ENCODE measurements at places on chromosomes 7 and 10. TPM values are rescaled to one million over a fixed set of nuclear protein-coding genes. Genes with fewer than 3 reads are reported as not detected.

- H3K4me1 ChIP-seq, result peaks cover 14% of the 10 kb centered on the region
- H3K27ac ChIP-seq, result no peak overlapping the region
- H3K36me3 ChIP-seq, result no peaks in the 10 kb centered on the region
- H3K27me3 ChIP-seq, result no peaks in the 10 kb centered on the region
Measured at GRCh38 chr7:1136841-1137516, 23.0 kb downstream of the ZFAND2A start.

GRCh38 chr10:78934994-78935602 is 133.7 kb upstream of the ZMIZ1 start:
- no peaks in the 10 kb centered on the region for H3K4me1 ChIP-seq
- no peak for DNase-seq
- no peak overlapping the region for H3K27ac ChIP-seq
- H3K36me3 ChIP-seq, result no peaks in the 10 kb centered on the region

DNA sequence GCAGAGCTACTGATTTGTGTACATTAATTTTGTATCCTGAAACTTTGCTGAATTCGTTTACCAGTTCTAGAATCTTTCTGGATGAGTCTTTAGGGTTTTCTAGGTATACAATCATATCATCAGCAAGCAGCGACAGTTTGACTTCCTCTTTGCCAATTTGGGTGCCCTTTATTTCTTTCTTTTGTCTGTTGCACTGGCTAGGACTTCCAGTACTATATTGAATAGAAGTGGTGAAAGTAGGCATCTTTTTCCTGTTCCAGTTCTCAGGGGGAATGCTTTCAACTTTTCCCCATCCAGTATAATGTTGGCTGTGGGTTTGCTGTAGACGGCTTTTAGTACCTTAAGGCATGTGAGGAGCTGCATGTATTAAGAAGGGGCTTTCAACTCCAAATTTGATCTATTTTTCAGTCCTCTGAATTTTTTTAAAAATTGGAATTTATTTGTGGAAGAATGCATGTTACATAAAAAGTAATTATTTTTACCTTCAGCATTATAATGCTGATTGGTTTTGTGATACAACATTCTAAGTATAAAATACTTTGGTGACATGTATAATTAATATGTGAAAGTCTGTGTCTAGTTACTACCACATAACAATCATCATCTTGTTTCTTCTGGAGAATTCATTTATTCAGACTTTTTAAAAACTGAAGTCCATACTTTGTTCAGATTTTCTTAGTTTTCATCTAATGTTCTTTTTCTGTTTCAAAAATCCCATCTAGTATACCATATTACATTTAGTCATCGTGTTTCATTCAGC is 49.6 kb downstream of the CPED1 start:
- DNase-seq, result no peak
- no peaks in the 10 kb centered on the region for H3K27me3 ChIP-seq
- H3K27ac ChIP-seq, result no peak overlapping the region
- H3K4me3 ChIP-seq, result no peak overlapping the region
- peaks cover 16% of the 10 kb centered on the region for H3K4me1 ChIP-seq
- H3K36me3 ChIP-seq, result no peaks in the 10 kb centered on the region

NYAP1 gene
- 1.3 TPM for total RNA-seq

GRCh38 chr7:29871787-29872398 is 65.6 kb downstream of the WIPF3 start:
- H3K27me3 ChIP-seq, result no peaks in the 10 kb centered on the region
- H3K36me3 ChIP-seq, result no peaks in the 10 kb centered on the region
- H3K4me1 ChIP-seq, result peaks cover 1% of the 10 kb centered on the region
- no peak overlapping the region for H3K4me3 ChIP-seq
- H3K27ac ChIP-seq, result no peak overlapping the region

TFR2 gene
- not detected for total RNA-seq

DNA sequence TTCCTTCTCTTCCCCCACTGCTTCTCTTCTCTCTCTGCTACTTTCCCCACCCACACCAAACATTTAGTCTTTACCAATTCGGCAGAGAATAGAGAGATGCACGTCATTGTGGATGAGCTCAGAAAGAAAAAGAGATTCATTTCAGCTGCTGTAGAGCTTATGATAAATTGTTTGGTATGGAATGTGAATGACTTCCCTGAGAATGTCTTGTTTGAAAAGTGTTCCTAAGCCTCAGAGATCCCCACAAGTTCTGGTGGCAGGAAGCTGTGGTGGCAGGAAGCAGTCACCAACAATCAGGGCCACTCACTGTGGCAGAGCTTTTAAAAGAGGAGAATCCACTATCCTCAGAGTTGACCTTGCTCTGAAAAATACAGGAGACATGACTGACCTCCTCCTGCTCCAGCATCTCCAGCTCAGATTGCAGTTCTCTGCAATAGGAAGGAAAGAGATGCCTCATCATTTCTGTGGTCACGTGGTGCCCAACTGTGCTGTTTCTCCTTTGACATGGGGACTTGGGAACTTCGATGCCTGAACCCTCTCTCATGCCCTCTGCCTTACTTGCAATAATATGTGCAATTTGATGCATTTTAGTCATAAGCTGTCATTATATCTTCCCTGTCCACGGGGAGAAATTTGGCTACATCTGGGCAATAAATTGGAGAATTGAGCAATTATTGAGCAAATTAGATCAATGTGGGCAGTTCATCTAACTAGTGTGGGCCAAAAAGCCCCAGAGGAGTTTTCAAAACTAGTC is 76.5 kb downstream of the BMPER start:
- no peaks in the 10 kb centered on the region for H3K27me3 ChIP-seq
- DNase-seq, result no peak
- no peaks in the 10 kb centered on the region for H3K36me3 ChIP-seq
- H3K27ac ChIP-seq, result no peak overlapping the region

HYAL4 gene
- total RNA-seq, result not detected

TRIM50 gene
- total RNA-seq, result not detected

- H3K4me3 ChIP-seq, result no peak overlapping the region
- H3K36me3 ChIP-seq, result no peaks in the 10 kb centered on the region
- no peak overlapping the region for H3K27ac ChIP-seq
- DNase-seq, result no peak
Measured at GRCh38 chr7:4050126-4050660, 631.9 kb upstream of the FOXK1 start.

GRCh38 chr7:6271060-6271658 is 1.3 kb downstream of the CYTH3 start:
- peak overlapping the region; percentile 93 for H3K4me3 ChIP-seq
- no peaks in the 10 kb centered on the region for H3K27me3 ChIP-seq
- DNase-seq, result peak; percentile 83
- H3K27ac ChIP-seq, result peak overlapping the region; percentile 77
- no peaks in the 10 kb centered on the region for H3K4me1 ChIP-seq
- H3K36me3 ChIP-seq, result no peaks in the 10 kb centered on the region

DNA sequence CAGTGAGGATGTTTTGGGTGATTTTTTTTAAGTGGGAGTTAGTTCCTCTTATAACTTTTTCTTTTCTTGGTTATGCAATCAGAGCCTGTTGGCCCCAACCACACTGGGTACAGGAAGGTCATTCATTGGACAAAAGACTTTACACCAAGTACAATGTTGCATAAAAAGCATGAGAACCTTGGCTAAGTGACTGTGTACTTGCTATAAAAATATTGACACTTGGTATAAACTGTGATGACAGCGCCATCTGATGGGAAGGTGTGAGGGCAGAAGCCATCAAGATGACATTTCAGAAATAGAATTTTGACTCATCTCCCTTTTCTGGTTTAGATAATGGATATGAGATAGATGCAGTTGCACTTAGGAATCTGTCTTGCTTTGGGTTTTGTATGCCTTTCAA is 126.4 kb upstream of the CCDC6 start:
- H3K4me3 ChIP-seq, result no peak overlapping the region
- H3K27me3 ChIP-seq, result no peaks in the 10 kb centered on the region
- H3K4me1 ChIP-seq, result peaks cover 8% of the 10 kb centered on the region
- DNase-seq, result no peak

NPSR1 gene
- not detected for total RNA-seq

COL26A1 gene
- not detected for total RNA-seq

All from sigmoid colon (tissue), 7 donors.